ENCODE measurements at places on chromosomes 4 and X. TPM values are rescaled to one million over a fixed set of nuclear protein-coding genes. Genes with fewer than 3 reads are reported as not detected.

DNA sequence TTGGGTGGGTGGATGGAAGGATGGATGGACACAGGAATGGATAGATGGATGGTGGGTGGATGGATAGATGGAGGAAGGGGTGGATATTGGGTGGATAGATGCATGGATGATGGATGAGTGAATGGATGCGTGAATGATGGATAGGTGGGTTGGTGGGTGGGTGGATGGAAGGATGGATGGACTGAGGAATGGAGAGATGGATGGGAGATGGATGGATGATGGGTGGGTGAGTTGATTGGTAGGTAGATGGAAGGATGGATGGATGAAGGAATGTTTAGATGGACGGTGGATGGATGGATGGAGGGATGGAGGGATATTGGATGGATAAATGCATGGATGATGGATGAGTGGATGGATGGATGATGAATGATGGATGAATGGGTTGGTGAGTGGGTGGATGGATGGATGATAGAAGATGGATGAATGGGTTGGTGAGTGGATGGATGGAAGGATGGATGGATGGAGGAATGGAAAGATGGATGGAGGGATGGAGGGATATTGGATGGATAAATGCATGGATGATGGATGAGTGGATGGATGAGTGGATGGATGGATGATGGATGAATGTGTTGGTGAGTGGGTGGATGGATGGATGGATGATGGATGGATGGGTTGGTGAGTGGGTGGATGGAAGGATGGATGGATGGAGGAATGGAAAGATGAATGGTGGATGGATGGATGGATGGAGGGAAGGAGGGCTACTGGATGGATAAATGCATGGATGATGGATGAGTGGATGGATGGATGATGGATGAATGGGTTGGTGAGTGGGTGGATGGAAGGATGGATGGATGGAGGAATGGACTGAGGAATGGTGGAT is 50.4 kb upstream of the GRPEL1 start:
- DNase-seq = no peak

DNA sequence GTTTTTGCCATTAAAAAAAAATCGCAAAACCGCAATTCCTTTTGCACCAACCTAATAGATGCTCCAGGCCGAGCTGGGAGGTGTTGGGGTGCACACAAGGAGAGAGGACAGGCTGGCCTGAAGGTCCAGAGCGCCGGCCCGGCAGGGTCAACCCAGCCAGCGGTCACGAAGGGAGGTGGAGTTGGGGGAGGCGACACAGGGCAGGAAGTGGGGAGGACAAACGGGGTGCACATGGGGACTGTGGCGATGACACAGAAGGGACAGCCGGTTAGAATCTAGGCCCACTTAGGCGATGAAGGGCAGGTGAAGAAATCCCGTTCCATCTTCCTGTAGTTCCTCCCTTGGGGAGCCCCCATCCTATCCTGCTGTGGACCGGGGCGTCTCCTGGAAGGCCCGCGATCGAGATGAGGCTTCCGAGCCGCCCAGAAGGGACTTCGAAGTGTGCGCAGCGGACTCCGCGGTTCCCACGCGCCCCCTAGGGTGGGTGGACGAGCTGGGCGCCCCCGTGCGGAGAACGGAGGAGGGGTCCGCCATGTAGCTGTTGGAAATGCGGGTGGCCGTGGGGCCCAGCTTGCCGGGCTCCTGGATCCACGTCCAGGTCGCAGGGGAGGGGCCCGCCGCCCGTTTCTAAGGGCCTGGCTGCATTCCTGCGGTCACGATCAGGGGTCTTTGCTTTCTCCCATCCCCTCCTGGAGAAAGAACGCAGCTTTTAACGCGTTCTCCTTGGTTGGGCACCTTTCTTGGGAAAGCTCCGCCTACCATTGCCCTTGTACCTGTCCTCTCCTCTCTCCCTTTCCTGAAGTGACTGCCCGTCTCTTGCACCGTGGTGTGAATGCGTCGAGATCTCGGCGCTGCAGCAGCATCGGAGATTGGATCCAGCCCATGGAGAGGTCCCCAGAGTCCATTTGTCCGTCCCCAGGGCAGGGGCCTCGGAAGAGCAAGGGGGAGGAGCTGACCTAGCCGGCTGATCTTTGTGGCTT is 17.0 kb upstream of the HPF1 start:
- DNase-seq = no peak

DNA sequence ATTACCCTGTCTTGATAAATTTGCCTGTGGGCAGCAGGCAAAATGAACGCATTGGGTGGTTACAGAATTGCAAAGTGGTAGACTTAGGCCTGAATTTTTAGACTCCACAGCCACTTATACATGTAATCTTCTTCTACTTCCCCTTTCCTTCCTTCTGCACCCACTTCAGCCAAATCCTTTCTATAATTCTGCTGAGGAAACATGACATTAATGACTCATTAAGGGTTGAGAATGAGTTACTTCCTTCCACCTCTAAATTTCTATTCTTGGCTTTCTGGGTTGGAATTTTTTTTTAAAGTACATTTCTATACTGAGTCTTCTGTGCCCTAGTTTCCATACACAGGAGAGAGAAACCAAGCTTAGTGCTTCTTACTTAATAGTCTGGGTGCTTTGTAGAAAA is 10.1 kb downstream of the PAPSS1 start:
- no peak for DNase-seq

SASH3 gene
- 1.3 TPM for total RNA-seq

DOK7 gene
- 0.24 TPM for total RNA-seq
